ENCODE measurements at places on chromosomes 6 and 20.

DNA sequence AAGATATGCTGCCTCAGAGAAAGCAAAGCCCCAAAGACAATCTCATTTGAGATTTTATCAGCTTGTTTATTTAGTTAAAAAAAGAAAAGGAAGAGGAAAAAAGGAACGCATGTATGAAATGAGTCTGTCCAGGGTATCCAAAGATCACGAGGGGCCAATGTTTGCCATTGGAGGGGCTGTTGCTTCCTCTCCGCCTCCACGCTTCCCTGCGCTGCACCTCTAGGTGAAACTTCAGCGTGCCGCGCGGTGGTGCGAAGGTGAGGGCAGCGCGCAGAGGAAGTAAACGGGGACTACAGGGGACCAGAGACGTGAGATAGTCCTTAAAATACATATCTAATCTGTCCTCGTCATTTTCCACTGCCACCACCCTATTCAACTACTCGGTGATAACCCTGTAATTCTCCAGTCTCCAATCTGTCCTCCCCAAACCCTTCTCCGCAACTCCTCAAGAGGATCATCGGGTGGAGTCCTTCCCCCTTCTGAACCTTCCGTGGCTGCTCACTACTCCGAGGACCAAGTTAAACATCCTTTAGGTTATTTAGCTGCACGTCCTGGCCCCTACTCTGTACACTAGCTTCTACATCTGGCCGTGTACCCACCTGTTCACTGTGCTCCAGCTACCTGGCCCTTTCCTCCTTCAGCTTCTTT, 1.1 kb upstream of the DCBLD1 start:
- no peak for DNase-seq

DNA sequence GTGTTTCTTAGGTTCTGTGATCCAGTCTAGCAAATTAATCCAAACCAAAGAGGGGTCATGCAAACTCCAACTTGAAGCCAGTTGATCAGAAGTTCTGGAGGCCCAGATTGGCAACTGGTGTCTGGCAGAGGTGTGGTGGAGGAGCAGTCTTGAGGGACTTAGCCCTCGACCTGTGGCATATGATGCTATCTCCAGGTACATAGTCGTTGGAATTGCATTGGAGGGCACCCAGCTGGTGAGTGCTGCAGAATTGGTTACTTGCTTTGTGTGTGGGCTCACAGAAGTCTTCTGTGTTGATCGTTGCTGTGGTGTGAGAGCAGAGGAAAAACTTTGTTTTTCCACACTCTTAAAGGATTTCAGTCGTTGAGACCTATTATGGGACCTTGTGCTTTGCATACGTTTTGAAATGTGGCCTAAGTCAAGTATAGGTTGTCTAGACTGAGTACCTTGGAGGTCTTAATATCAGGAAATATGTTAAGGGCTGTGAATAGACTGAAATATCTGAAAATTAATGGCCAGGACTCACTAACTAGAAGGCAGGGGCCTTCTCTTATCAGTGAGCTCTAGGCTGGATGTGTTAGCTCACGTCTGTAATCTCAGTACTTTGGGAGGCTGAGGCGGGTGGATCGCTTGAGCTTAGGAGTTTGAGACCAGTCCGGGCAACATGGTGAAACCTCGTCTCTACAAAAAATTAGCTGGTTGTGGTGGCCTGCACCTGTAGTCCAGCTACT, 7.8 kb downstream of the PANK2 start:
- no peak for DNase-seq

- DNase-seq = no peak
Observed at GRCh38 chr6:156953127-156953478, 175.9 kb downstream of the ARID1B start.

DNA sequence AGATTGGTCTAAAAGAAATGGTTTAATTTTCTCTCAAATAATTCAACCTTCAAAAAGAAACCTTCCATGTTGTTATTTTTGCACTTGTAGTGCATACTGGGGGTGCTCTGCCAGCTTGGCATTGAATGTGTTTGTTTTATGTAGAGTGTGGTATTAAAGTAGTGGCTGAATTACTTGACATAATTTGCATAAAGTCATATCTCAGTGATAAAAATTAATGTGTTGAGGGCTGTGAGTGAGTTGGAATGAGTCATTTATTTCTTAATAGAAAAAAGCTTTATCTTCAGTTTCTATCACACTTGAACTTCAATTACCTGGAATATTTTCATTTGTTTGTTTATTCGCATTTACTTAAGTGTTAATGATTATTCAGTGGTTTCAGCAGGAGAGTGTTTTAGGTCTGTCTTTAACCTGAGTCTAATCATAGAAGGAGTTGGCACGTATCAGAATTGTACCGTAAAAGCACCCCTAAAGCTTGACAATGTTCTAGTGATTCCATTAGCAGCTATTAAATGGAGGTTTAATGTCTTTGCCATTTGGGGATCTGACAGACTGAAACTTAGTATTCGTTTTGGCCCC, 801.2 kb upstream of the FLRT3 start:
- DNase-seq = no peak

GRCh38 chr6:131972741-131973140, 21.6 kb upstream of the CCN2 start:
- DNase-seq = no peak

GRCh38 chr6:168451805-168452517, 11.0 kb downstream of the SMOC2 start:
- no peak for DNase-seq

DNA sequence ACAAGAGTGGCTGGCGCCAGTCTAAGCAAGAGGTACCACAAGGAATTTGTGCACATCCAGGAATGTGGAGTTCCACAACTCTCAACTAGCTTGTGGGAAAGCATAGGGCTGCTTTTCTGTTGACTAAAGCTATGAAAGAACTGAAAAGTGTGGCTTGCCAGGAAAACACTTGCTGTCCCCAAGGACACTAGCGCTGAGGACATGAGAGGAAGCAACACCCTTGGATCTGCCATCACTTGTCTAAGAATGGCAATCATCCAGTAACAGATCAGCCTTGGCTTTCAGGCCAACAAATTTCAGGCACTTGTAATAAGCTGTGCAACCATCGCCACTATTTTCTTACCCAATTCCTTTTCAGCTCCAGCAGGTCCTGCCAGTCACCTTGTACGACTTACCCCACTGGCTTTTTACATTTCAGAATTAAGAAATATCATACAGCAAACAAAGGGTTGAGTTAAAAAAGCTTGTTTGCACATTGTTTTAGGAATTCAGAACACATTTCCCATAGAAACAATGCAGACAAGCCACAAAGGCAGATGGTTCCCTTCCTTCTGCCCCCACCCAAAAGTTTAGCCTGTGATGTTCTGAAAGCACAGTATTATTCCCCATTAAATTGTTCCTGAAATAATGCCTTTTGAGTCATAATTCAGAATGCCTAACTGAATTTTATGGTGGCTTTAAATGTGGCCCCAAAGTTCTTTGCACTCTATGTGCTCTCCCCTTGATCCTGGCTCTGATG, 57.9 kb upstream of the SSTR4 start:
- no peak for DNase-seq

DNA sequence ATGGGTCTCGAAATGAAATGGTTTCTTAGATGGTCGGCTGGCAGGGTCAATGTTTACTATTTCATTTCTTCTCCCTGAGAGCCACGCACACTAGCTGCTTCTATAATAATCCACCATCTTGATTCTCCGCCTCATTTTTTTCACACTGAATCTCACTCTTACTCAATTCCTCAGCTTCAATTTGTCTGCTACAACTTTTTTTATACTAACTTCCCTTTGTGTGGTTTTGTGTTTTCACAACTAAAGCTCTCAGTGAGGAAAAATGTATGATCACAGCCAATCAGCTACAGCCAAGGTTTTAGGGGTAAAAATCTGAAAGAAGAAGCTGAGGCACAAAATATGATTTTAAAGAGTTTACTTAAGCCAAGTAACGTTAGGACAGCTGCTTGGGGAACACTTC, 1309.4 kb downstream of the EPHA7 start:
- DNase-seq = no peak

DNA sequence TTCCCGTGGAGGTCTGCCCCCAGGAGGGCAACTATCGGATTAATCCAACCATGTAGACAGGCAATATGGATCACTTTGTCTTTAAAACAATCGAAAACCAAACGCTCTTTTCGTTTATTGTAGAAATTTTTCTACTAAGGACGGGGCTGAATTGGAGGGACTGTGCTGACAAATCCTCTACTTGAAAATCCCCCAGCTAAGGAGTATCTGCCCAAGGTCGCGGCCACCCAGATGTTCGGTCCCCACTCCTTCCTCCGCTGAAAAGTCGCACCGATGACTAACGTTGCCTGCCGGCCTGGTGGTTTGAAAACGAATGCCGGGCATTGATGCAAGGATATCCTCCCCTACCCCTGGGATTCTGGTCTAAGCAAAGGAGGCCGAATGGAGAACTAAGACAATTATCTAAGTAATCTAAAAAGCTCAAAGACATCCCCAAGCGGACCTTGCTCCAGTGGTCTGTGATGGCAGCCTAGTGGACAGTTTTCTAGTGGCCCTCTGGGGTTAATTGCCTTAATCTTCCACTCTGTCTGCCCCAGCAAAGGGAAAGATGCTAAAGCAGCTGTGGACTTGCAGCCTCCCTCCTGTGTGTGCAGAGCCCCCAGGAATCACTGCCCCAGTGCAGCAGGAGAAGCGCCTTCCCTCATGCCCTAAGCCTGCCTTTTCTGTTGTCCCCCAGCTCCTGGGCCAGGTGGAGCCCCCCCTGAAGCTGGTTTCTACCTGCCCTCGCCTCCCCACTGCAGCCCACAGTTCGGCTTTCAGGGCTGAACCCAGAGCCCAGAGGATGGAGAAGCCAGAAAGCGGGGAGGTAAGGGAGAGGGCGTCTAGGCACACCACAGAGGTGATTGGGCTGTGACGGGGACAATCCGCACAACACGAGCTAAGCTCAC, 3.6 kb upstream of the FOXC1 start:
- no peak for DNase-seq

- no peak for DNase-seq
Observed at GRCh38 chr6:10838794-10839333, 525 bp upstream of the MAK start.

- DNase-seq = no peak
Observed at GRCh38 chr6:68326762-68327161, 308.3 kb upstream of the ADGRB3 start.

GRCh38 chr20:57882451-57883161, 172.8 kb upstream of the PMEPA1 start:
- no peak for DNase-seq

DNA sequence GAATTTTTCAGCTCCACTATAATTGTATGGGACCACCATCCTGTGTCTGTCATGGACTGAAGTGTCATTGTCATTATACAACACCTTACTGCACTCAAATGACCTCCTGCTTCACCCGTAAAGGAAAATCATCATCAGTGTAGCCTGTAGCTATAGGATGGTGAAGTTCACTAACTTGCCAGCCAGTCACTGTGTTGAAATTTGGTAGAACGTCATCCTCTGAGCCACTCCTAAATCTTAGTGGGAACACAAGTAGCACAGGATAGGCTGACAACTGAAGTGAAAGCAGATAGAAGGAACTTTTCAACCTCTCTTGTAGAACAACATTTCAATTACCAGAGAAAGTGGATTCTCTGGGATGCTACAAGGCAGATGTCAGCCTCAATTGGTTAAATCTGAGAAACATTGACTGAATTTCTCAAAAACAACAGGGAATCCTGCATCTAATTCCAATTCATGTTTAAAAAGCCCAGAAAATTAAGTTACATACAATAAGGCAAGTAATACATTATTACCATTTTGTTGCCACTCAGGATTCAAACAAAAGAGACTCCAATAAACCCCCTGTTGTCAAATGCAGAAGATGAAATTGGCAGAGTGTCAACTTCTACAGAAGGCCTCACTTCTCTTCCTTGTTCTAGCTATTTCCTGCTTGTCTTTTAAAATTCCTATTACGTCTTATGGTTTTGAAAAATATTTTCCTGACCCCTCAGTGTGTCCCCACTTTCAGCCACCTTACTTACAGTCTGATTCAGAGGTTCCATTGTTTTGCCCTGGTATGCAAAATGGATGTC, 647.9 kb upstream of the AGPAT4 start:
- no peak for DNase-seq

DNA sequence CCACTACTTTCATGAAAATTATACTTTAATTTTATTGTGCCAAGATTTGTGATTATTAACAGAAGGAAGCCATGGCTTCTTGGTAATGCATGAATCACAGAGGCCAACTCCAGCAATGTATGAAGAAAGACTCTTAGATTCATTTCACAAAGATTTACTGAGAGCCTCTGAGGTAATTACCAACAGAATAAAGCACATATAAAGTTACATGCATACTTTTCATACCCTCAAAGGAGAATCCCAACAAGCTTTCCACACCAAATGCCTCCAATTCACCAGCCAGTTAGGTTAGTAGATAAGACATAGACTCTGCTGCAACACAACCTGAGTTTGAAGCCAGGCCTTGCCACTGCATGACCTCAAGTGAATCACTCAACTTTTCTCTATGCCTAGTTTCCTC, 41.9 kb downstream of the HBS1L start:
- DNase-seq = no peak

DNA sequence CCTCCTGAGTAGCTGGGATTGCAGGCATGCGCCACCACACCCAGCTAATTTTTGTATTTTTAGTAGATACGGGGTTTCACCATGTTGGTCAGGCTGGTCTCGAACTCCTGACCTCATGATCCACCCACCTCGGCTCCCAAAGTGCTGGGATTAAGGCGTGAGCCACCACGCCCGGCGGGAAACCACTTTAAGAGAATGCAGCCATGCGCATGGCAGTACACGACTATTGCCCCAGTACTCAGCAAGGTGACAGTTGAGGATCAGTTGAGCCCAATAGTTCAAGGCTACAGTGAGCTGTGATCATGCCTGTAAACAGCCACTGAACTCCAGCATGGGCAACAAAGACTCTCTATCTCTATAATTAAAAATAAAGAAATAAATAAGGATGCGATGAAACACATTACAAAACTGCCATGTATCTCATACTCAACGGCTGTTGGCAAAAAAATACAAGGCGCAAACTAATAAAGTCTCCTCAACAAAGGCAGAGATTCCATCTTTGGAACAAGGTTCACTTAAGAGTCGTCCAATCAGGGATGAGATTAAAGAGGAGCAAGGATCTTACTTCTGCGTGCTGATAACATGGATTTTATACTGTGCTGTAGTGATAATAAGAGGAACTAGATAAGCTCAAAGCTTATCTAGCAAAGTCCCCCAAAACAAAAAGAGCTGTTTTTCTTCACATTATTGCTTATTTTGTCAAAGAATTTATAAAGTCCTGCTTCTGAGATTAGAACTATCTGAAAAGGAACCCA, 51.1 kb downstream of the STAU1 start:
- no peak for DNase-seq

GRCh38 chr6:158083455-158084325, 84.4 kb downstream of the SERAC1 start:
- DNase-seq = no peak

DNA sequence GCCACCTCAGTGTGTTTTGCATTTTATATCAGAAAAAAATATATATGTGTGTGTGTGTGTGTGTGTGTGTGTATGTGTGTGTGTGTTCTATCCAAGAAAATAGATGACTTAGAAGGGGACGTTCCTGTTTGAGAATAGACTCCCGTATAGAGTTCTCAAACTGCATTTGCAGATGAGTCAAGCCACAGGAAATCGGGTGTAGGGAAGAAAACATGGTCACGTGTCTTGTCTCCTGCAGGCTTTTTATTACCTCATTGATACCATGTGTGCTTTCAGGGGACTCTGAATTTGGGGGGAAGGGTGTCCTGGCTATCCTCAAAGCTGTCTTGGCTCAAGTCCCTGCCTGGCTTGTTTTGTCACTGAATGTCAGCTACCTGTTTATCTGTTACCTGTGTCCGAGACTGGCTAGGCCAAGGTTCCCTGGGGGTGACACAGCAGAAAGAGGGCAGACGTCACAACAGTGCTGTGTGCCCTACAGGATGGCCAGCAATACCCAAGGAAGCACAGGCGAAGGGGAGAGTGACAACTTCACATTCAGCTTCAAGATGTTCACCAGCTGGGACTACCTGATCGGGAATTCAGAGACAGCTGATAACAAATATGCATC, 55.7 kb upstream of the NOP56 start:
- DNase-seq = no peak
